Gastrocnemius medialis (tissue), 4 donors: ENCODE measurements at places on chromosomes 12 and 14. TPM values are rescaled to one million over a fixed set of nuclear protein-coding genes. Genes with fewer than 3 reads are reported as not detected.

GRCh38 chr14:89399594-89400068 lies 17.4 kb downstream of the FOXN3 start:
- H3K27me3 ChIP-seq, result no peaks in the 10 kb centered on the region
- H3K27ac ChIP-seq, result no peak overlapping the region
- no peak for DNase-seq
- H3K4me3 ChIP-seq, result peak overlapping the region; percentile 4
- no peaks in the 10 kb centered on the region for H3K36me3 ChIP-seq

PZP gene
- not detected for total RNA-seq

DNA sequence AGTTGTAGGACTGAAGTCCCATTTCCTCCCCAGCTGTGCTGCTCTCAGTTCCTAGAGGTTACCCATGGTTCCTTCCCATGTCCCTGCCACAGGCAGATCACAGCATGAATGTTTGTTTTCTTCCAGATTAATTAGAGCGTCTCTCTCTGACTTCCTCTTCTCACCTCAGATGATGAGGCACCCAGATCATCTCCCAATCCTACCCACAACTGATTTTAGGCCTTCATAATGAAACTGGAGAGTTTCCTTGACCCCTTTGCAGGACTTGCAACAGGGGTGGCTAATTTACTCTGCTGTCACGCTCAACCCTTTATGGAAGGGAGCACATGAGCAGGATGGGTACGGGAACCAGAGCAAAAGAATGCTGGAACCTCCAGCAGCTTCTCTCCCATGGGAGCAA lies 32.1 kb upstream of the TXNRD1 start:
- no peaks in the 10 kb centered on the region for H3K27me3 ChIP-seq
- H3K4me3 ChIP-seq, result no peak overlapping the region
- peak overlapping the region; percentile 13 for H3K27ac ChIP-seq
- H3K4me1 ChIP-seq, result peaks cover 6% of the 10 kb centered on the region
- DNase-seq, result no peak
- H3K36me3 ChIP-seq, result no peaks in the 10 kb centered on the region

- no peak overlapping the region for H3K27ac ChIP-seq
- H3K36me3 ChIP-seq, result no peaks in the 10 kb centered on the region
- no peaks in the 10 kb centered on the region for H3K27me3 ChIP-seq
- H3K4me1 ChIP-seq, result no peaks in the 10 kb centered on the region
- H3K4me3 ChIP-seq, result no peak overlapping the region
Observed at GRCh38 chr12:30134229-30134628, 350.5 kb upstream of the TMTC1 start.

- H3K36me3 ChIP-seq, result no peaks in the 10 kb centered on the region
- peaks cover 7% of the 10 kb centered on the region for H3K4me1 ChIP-seq
- DNase-seq, result no peak
- no peaks in the 10 kb centered on the region for H3K27me3 ChIP-seq
Observed at GRCh38 chr14:56173365-56173922, 55.2 kb downstream of the PELI2 start.

GRCh38 chr14:74237441-74237840 lies 1.8 kb upstream of the VSX2 start:
- no peaks in the 10 kb centered on the region for H3K36me3 ChIP-seq
- H3K4me3 ChIP-seq, result no peak overlapping the region
- H3K27me3 ChIP-seq, result peaks cover 48% of the 10 kb centered on the region
- no peak overlapping the region for H3K27ac ChIP-seq
